ENCODE measurements at places on chromosomes 5 and 9.
A peak's percentile ranks its signal among the peaks of the same experiment; 100 is the strongest.

GRCh38 chr9:37002413-37003217 lies 31.5 kb downstream of the PAX5 start:
- DNase-seq, result no peak

GRCh38 chr5:67050125-67050524 lies 146.5 kb downstream of the CD180 start:
- DNase-seq, result no peak

GRCh38 chr5:130151239-130151638 lies 247.0 kb downstream of the CHSY3 start:
- no peak for DNase-seq

DNA sequence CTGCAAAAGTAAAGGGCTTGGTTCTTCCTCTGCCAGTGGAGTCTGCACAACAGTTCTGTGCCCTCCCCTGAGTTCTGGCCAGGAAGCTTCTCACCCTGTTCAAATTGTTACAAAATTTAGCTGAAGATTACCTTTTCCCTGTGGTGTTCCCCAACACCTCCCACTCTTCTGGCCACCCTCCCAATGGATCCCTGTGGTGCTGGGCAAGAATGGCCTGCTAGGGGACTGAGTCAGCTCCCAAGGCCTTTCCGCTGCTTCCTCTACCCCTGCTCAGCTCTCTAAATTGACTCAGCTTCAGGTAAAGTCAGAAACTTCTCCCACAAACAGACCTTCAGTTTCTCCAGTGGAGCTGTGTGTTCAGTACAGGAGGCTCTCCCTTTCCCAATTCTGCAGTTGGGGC lies 186.0 kb downstream of the NR2F1-AS1 start:
- no peak for DNase-seq

DNA sequence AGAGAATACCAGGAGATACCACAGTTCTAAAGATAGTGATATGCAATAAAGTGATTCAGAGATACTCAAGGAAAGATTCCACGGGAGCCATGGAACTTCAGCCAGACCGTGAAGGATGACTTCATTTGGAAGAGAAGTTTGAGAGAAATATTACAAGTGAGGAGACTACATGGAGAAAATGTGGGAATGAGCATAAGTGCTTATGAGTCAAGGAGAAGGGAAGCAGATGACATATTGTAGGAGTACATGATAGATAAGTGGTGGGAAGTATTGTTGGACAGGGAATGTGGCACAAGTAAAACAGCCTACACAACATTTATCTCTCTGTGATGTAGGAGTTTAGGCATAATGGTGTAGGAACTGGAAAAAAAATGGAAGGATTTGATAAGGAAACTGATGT lies 122.1 kb upstream of the FBXL17 start:
- no peak for DNase-seq

- no peak for DNase-seq
Measured at GRCh38 chr9:130879863-130880411, 16.7 kb downstream of the QRFP start.

GRCh38 chr5:21831145-21831787 lies 1021.9 kb downstream of the CDH12 start:
- no peak for DNase-seq

DNA sequence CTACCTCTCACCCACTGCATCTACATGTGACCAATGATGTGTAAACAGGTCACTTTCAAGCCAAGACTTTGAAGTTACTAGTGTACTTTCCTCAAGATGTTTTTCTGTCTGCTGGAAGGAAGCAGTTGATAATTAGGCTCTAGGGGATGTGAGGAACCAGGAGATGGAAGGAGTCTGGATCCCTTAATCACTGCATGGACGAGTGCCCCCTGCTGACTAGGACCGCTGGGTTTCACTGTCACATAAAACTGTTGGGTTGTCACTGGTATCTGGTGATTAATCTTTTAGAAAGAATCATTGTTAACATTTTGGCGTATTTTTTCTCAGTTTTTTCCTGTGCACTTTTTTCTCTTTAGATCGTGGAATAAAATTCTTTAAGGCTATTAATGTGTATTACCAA lies 79.5 kb downstream of the SREK1 start:
- DNase-seq, result no peak

DNA sequence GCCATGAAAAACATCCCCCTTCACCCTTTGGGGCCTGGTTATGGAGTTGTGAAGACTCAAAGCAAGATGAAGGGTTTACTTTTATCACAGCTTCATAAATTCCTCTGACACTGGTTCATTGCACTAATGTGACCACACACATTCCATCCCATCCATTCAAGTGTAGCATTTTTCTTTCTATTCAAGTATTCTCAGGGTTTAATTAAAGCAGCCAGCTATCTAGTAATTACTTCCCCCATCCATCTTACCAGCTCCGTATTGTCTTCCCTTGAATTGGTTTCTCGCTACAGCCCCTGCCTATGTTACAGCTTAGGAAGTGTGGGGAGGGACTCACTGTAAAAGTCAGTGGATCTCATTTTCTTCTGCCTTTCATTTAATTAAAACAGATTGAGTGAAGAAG lies 387.0 kb upstream of the RFX3 start:
- DNase-seq, result no peak

DNA sequence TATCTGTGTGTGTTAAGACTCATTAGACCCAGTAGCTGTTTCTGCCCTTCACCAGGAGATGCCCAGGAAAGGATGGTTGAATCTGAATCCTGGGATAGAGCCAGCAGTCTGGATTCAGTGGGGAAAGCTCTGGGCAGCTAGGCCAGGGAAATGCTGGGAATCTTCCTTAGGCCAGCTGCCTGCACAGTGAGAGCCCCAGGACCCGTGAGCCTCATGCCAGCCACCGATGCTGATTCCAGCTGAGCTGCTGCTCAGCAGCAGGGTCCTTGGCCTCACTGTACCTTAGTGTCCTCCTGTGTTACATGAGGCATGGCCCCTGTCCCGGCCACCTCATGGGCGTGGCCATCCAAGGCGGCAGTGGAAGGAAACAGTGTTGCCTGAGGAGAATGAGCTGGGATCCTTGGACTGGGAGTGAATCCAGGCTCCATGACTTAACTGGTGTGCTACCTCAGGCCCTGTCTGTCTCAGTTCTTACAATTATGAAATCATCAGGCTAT lies 87.1 kb downstream of the AMBP start:
- no peak for DNase-seq

DNA sequence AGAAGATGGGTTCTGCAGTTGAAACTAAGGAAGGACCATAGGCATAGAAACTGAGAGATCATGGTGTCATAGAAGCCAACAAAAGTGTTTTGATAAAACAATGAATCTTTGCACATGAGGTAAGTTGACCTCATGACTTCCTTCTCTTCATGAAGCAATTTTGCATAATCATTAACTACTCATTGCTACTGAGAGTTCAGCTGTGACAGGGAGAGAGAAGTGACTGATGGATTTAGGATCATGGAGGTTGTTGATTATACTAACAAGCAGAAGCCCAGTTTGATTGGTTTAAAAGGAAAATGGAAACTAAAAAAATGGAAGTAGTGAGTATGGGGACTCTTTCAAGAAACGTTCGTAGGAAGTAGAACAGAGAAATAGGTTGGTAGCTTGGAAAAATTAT lies 51.2 kb downstream of the PARP8 start:
- no peak for DNase-seq

DNA sequence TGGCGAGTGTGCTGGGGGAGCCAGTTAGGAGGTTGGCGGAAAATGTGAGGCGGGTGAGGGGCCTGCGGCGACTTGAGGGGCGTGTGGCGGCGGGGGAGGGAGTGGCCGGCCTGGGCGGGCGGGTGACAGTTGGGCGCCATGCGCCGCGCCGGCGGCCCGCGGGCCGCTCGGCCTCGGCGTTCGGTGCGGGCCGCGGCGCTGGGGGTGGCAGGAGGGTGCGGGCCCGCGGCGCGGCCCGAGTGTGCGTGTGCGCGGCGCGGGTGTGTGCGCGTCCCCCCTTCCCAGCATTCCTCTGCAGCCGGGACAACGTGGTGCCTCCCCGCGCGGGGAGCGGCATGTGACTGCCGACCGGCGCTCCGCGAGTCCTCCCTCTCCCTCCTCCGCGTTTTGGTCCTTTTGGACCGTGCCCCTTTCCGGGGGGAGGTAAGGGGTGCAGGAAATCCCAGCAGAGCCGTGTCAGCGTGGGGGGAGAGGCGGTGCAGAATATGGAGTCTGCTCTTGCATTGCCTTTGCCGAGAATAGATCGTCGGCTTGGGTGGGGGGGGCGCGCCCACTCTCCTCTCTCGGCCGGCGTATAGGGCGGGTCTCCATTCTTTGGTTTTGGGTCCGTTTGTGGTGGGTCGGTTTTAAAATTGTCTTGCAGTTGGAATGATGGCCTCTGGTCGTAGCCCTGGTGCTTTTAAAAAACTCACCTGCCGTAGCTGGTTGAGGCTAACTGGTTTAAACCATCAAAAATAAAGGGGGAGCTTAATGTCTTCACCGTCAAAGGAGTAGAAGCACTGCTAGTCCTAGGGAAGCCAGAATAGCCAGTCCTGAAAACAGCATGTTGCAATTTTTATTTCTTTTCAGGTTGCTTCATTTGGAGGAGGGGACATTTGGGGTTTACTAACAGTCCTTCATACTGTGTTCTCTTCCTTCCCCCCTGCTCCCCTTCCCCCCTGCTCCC lies 2.0 kb downstream of the LARP1 start:
- DNase-seq, result peak; percentile 29

DNA sequence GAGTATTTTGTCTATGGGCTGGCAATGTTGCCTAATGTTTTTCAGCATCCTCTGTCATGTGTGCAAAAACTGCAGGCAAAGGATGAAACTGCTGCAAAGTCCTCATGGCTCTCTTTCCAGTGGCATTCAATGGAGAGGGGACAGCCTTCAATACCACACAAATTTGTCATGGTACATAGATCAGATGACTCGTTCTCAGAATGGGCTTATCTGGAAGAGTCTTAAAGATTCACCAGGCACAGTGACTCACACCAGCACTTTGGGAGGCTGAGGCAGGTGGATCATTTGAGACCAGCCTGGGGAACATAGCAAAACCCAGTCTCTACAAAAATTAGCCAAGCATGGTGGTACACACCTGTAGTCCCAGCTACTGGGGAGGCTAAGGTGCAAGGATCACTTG lies 5.3 kb downstream of the CDKN2AIPNL start:
- DNase-seq, result no peak

- no peak for DNase-seq
Measured at GRCh38 chr5:160760008-160760407, 92.0 kb downstream of the ATP10B start.

DNA sequence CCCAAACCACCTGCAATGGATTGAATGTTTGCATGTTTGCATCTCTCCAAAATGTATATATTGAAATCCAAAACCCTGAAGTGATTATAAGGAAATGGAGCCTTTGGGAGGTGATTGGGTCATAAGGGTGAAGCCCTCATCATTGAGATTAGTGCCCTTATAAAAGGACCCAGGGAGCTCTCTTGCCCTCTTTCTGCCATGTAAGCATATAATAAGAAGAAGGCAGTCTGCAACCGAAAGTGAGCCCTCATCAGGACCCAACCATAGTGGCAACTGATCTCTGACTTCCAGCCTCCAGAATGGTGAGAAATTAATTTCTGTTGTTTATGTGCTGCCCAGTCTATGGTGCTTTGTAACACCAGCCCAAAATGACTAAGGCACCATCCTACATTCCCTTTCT lies 115.7 kb upstream of the EFNA5 start:
- no peak for DNase-seq

GRCh38 chr5:37830348-37830747 lies 9.5 kb downstream of the GDNF start:
- DNase-seq, result no peak

- DNase-seq, result no peak
Measured at GRCh38 chr9:98135558-98135934, 16.5 kb upstream of the TRIM14 start.

- no peak for DNase-seq
Measured at GRCh38 chr5:139688088-139688702, 40.0 kb downstream of the CXXC5 start.

DNA sequence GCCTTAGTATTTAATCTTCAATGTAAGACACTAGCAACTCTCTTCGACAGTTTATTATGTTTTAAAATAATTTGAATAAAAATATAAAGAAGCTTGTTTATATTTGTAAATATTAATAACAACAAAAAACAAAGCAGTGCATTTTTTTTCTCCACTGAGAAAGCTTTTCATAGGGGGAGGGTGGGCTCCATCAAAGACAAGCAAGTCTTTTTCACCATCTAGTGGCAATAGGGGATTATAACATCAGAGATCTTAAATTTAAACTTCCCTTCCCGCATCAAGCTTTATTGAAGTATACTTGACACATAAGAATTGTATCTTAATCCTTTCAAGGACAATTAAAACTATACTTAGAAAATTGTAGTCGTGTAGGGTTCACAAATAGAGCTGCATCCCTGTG lies 9.3 kb upstream of the OR13F1 start:
- DNase-seq, result no peak

GRCh38 chr9:128372784-128373183 lies 1.6 kb downstream of the URM1 start:
- DNase-seq, result no peak

All from T-helper 1 cell (primary cell).